ENCODE measurements at places on chromosomes 4 and X.

DNA sequence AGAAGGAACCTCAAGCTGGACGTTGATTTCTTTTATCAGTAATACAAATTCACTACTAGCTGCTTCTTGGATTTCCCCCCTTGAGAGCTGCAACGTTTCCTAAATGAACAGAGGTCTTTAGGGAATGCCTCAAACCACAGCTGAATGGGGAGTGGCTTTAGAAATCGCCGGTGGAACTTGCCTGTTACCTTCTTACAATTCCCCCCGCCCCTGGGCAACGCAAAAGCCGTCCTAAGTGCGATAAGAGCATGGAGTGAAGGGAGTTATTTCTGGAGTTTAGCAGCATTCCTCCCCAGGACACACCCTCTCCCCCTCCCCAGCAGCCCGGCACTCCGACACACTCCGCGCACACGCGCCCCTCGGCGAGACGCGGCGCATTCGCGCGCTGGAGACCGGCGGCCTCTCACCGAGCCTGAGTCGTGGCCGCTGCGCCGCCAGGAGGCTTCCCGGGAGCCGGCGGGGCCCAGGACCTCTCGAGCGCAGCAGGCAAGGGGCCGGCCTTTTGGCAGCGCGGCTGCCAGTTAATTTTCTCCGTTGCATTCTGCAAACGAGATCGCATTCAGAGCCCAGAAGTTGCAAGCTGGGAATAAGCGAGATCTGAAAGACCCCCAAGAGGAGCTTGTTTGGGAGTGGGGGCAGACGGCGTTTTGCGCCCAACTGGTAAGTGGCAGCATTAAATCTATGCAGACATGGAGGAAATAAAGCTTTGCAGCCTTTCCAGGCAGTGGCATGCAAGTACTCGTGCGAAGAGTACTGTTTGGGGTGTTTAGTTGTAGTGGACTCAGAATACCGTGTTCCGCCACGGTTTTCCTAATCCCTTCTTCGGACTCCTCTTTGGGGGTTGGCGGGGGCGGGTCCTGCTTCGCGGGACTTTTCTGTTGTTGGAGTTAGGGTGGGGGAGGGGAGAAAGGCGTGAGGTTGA is 134.7 kb downstream of the PALLD start:
- H3K27ac ChIP-seq = no peak overlapping the region
- peak overlapping the region; percentile 21 for H3K4me3 ChIP-seq
- H3K27me3 ChIP-seq = peaks cover 52% of the 10 kb centered on the region
- no peak for ATAC-seq
- no peaks in the 10 kb centered on the region for H3K36me3 ChIP-seq

DNA sequence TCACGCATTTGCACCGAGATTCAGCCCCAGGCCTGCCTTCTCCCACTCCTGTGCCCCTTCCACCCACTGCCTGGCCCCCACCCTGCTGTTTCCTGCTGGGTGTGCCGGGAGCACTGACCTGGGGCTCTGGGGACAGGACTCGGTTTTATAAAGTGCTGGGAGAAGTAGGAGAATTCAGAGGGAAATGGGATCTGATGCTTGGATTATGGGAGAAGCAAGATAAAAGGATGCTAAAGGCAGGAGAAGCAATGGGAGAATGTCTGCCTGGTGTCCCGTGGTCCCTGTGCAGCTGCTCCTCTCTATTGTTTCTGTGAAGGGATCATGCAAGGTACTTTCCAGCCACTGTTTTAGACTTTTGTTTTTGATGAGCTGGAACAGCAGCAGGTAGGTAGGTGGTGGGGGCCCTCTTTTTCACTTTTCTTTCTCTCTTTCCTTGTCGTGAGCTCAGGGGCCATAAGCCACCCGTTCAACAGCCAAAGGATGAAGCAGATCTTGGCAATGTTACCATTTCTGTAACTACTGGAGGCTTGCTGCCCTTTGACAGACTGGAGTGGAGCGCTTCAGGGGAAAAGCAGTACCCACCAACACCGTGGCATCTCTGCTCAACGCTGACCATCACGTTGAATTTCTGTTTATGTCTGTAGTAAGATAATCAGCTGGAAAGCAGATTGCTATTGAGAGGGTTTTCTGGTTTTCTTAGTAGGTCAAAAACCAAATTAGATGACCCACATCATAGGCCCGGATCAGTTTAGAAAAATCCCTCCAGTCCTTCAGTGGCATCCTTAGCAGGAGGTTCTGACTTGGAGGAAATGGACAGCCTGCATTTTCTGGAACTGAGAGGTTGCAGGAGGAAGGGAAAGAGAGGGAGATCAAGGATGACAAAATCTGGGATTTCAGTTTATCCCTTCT is 63.8 kb upstream of the ENPP6 start:
- ATAC-seq = peak; percentile 63
- H3K27me3 ChIP-seq = no peaks in the 10 kb centered on the region
- H3K27ac ChIP-seq = peak overlapping the region; percentile 98
- H3K4me1 ChIP-seq = peaks cover 37% of the 10 kb centered on the region
- no peaks in the 10 kb centered on the region for H3K36me3 ChIP-seq

DNA sequence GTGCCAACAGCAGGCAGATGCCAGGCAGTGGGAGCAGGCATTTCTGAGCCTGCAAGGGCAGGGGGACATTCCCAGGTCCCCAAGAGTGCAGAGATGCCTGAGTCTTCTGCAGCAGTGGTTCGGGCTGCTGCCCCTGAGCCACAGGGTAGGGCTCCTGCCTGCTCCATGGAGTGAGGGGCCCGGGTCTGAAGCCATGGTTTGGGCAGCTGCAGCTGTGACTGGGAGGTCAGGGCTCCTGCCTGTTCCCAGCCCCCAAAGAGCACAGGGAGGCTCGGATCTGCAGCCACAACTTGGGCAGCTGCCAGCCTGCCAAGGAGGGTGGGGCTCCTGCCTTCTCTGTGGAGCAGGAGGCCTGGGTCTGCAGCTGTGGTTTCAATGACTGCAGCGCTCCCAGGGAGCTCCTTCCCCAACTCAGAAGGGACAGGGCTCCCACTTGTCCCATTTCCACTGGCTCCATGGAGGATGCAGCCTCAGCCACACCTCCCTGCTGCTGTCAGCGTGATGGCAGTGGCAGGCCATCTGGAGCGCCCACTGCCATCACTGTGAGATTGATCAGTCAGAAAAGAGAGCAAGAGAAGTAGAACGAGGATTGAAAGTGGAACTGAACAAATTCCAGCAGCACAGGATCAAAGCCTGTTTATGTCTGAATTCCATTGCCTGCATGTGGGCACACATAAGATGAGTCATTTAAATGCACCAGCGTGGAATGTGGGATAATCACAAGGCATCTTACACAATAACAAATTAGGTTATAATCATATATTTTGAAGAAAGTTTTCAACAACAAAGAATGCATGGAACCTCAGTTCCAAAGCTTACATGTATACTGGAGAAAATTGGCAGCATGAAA is 93.1 kb upstream of the CXorf51A start:
- no peaks in the 10 kb centered on the region for H3K36me3 ChIP-seq
- H3K4me1 ChIP-seq = no peaks in the 10 kb centered on the region
- H3K27me3 ChIP-seq = no peaks in the 10 kb centered on the region
- ATAC-seq = no peak

- no peaks in the 10 kb centered on the region for H3K27me3 ChIP-seq
- H3K4me1 ChIP-seq = no peaks in the 10 kb centered on the region
- no peak for ATAC-seq
- H3K27ac ChIP-seq = no peak overlapping the region
Observed at GRCh38 chr4:44257461-44257860, 191.1 kb downstream of the KCTD8 start.

DNA sequence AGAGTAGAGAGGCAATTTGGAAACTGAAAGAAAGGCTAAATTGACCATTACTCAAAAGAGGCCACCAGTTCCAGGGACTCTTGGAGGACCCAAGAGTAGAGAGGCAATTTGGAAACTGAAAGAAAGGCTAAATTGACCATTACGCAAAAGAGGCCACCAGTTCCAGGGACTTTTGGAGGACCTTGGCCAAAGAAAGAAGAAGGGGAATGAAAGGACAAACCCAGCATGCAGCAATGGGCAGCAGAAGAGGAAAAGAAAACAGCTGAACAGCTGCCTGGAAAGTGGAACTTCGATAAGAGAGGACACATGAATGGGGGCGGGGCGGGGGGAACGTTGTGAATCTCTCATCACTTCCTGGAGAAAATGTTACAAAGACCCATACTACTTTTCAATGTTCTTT is 80.8 kb downstream of the PALLD start:
- H3K36me3 ChIP-seq = no peaks in the 10 kb centered on the region
- no peaks in the 10 kb centered on the region for H3K4me1 ChIP-seq
- no peak overlapping the region for H3K27ac ChIP-seq
- H3K4me3 ChIP-seq = no peak overlapping the region

DNA sequence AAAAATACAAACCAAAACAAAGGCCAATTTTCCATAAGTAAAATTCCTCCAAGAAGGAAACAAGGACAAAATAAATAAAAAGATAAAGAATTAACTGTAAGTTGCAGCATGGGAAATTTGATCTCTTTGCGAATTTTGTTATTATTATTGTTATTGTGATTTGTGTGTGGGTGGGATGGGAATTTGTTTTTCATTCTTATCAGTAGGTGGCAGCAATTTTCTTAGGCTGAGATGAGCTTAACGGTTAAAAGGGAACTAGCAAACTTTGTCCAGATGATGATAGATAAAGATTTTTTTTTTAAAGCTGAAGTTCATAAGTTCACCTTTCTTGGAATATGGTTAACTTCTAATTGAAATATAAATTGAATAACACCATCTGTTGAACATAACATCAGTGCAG is 83.2 kb upstream of the IL1RAPL2 start:
- no peak overlapping the region for H3K4me3 ChIP-seq
- H3K4me1 ChIP-seq = no peaks in the 10 kb centered on the region
- H3K27me3 ChIP-seq = peaks cover 5% of the 10 kb centered on the region
- no peak overlapping the region for H3K27ac ChIP-seq
- no peak for ATAC-seq
- no peaks in the 10 kb centered on the region for H3K36me3 ChIP-seq

DNA sequence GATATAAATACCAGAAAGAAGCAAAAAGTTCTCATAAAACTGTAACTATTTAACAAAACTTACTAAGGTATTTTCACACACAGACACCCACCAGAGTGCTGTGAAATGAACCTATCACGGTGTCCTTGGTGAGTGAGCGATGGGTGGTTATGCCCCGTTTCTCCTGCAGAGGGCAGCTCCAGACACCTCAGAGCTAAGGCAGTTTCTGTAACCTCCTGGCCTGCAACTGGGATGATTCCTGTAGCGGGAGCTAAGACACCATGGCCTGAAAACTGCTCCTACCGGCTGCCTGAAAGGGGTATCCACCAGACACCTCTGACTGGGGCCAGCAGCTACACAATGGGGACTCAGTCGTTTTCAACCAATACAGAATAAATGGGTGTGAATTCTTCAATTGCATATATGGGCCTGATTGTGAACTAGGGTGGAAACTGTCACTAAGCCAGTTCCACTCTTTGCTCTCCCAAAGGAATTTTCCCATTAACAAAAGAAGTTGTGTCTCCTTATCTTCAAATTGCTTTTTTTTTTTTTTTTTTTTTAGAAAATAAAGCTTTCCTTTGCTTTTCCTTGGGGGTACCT is 2375.8 kb upstream of the TENM3 start:
- ATAC-seq = no peak
- no peaks in the 10 kb centered on the region for H3K4me1 ChIP-seq
- no peak overlapping the region for H3K4me3 ChIP-seq
- no peaks in the 10 kb centered on the region for H3K27me3 ChIP-seq
- no peak overlapping the region for H3K27ac ChIP-seq

DNA sequence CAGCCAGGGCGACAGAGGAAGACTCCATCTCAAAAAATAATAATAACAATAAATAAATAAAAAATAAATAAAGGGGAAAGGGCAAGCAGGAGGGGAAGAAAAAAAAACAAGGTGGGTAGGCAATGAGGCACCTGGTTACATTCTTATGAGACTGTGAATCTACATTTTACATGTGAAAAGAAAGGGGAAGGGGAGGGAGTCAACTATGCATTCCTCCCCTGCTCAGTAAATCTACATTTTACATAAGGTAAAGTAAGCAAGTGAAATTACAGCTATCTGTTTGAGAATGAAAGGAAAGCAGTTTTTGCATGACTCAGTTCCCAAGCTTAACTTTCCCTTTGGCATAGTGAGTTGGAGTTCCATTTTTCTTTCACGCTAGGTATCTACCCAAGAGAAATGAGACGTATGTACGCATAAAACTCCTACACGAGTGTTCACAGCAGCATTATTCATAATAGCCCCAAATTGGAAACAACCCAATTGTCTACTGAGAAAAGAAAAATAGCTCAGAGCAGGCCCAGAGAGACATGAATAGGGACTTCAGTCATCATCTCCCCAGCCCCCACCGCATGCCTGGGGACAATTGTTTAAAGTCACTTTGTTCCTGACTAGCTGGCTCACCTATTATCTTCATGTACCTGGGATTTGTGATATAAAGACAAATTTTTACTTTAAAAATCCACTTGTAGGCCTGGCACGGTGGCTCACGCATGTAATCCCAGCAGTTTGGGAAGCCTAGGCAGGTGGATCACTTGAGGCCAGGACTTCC is 52.4 kb downstream of the DDX3X start:
- peaks cover 4% of the 10 kb centered on the region for H3K4me1 ChIP-seq
- no peak overlapping the region for H3K27ac ChIP-seq
- no peaks in the 10 kb centered on the region for H3K27me3 ChIP-seq

- peaks cover 3% of the 10 kb centered on the region for H3K27me3 ChIP-seq
- no peak overlapping the region for H3K4me3 ChIP-seq
- no peak for ATAC-seq
- no peak overlapping the region for H3K27ac ChIP-seq
Observed at GRCh38 chr4:1569461-1570151, 114.5 kb downstream of the FAM53A start.

GRCh38 chrX:77962068-77962902 is 7.2 kb downstream of the PGAM4 start:
- peak; percentile 57 for ATAC-seq
- peaks cover 19% of the 10 kb centered on the region for H3K4me1 ChIP-seq
- peak overlapping the region; percentile 99 for H3K27ac ChIP-seq

GRCh38 chr4:113563691-113564378 is 197.7 kb downstream of the CAMK2D start:
- H3K27ac ChIP-seq = peak overlapping the region; percentile 29
- H3K36me3 ChIP-seq = peaks cover 32% of the 10 kb centered on the region
- no peak overlapping the region for H3K4me3 ChIP-seq
- peaks cover 43% of the 10 kb centered on the region for H3K4me1 ChIP-seq
- H3K27me3 ChIP-seq = no peaks in the 10 kb centered on the region

- H3K27me3 ChIP-seq = no peaks in the 10 kb centered on the region
- H3K27ac ChIP-seq = no peak overlapping the region
- H3K4me3 ChIP-seq = no peak overlapping the region
- no peak for ATAC-seq
- no peaks in the 10 kb centered on the region for H3K36me3 ChIP-seq
Observed at GRCh38 chrX:119177278-119177677, 49.7 kb upstream of the KIAA1210 start.

DNA sequence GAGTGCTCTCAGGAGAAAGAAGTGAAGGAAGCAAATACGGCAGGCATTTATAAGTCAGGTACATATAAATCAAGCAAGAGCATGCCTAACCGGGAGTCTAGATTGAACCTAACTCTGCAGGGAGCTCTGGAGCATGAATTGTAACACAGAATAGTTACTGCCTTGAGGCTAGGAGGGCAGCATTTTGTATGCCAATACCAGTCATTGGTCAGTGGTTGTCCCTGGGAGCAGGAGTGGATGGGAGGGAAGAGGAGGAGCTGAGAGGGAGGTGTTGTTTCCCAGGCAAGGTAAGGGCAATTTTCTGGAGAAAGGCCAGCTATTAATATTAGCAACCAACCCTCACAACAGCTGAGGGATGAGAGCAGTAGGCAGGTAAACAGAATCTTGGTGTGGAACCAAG is 224.7 kb upstream of the DCAF8L1 start:
- H3K36me3 ChIP-seq = no peaks in the 10 kb centered on the region
